ENCODE measurements at places on chromosomes 7 and 10.
A peak's percentile ranks its signal among the peaks of the same experiment; 100 is the strongest.

- DNase-seq = peak; percentile 97
Observed at GRCh38 chr7:2757904-2758672, 70.1 kb downstream of the AMZ1 start.

DNA sequence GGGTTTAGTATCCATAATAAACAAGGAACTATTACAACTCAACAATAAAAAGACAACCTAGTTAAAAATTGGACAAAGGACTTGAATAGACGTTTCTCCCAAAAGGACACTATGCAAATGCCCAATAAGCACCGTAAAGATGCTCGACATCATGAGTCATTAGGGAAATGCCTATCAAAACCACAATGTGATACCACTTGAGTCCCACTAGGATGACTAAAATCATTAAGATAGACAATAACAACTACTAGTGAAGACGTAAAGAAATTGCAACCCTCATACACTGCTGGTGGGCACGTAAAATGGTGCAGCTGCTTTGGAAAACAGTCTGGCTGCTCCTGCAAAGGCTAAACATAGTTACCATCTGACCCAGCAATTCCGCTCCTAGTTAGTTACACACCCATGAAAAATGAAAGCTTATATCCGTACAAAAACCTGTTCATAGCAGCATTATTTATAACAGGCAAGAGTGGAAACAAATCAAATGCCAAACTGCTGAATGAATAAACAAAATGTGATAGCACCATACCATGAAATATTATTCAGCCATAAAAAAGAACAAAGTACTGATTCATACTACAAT lies 17.3 kb downstream of the CCDC3 start:
- no peak for DNase-seq

DNA sequence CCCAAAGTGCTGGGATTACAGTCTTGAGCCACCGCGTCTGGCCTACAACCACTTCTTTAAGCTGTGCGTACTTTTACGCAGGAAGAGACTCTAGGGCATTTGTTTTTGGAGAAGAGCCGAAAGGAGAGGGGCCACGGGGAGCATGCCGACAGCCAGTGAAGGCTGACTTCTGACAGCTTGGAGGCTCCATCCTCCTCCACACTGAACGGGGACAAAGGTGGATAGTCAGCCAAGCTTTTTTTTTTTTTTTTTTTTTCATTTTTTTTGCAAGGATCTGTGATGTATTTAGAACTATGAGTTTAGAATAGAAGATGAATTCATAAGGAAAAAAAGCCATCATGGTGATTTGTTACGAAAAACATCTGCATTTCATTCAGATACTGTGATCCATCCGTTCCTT lies 221.7 kb downstream of the ARHGAP21 start:
- no peak for DNase-seq

DNA sequence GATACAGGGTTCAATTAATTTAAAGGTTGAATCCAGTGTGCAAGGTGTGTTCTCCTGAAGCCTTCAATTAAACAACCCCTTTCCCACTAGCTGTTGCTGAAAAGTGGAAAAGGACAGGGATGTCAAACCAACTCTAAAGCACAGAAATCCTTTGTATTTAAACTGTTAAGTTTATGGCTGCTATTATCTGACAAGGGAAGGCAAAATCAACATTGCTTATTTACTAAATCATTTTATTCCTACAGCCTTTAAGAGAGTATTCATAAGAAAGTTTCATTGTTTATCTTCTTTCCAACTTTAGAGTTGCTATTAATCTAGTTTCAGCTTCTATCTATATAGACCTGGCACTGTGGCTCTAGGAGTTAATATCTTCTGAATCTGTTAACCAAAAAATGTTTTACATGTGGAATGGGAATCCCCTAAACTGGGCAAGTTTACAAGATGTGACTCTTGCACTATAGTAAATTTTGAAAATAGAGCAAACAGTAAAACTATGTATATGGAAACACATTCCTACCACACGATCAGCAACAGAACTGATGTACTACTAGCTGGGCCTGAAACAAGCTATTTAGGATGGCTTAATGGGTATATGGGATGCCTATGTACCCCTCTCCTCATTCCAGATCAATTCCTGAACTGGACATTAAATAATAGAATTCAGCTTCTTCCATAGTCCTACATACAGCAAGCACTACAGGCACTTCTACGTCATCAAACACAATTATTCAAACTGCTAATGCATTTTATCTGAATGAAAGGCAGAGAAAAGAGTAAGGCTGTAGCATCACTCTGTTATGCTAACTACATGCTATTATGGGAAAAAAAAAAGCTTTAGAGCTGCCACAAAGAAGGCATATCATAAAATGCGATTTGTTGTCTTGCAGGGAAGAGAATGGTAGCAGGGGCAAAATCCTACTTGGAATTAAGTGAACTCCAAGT lies 52.8 kb downstream of the CDK6 start:
- DNase-seq = no peak

DNA sequence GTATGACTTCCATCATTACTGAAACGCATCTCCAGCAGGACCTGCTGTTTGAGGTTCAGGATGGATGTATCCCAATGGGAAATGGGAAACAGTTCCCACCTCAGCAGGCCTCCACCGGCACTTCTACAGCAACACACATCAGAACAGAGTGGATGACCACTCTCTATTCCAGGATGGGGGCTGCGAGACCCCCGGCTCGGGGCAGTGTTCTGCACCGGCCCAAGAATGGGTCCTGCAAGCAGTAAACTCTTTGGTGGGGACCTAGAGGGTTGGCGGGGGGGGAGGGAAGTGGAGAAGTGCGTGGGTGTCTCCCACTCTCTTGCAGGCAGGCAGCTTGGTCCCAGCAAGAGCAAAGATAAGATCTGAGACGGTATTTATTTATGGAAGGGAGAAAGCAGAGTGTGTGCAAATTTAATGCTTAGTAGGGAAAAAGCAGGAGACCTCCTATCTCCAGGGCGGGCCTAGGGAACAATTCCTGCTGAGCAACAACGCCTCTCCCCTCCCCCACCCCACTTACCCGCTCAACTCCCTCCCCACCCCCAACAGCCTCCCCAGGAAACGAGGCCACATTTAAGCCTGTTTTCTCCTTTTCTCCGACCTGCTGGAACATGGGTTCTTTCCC lies 4.0 kb downstream of the SFMBT2 start:
- DNase-seq = no peak

Data from AG09309 (cell line).